ENCODE measurements at places on chromosomes 3 and 15. TPM values are rescaled to one million over a fixed set of nuclear protein-coding genes. Genes with fewer than 3 reads are reported as not detected.

DNA sequence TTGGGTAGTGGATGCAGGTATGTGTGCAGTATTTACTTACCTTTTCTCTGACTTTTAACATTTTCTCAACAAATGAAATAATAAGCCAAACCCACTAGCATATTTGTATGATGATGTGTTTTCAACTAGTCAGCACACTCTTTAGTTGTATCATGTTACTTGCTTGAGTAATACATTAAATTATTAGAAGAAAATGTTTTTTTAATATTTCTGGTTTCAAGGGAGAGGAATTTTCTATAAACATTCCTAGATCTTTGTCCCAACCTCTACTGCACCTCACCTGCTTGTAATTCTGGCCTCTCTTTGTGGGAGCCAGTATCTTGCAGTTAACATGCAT is 161.8 kb upstream of the CBLB start:
- DNase-seq = no peak

- no peak for DNase-seq
Observed at GRCh38 chr3:46709721-46710120, 7.9 kb downstream of the PRSS50 start.

GRCh38 chr3:44896440-44896839 is 22.0 kb downstream of the TGM4 start:
- DNase-seq = no peak

GRCh38 chr3:115251509-115251908 is 104.4 kb upstream of the ZBTB20 start:
- DNase-seq = no peak

The UBAP1L gene
- 2.9 TPM for total RNA-seq

The SNTN gene
- not detected for total RNA-seq

The SLC22A13 gene
- 0.21 TPM for total RNA-seq

The RTP3 gene
- total RNA-seq = not detected

DNA sequence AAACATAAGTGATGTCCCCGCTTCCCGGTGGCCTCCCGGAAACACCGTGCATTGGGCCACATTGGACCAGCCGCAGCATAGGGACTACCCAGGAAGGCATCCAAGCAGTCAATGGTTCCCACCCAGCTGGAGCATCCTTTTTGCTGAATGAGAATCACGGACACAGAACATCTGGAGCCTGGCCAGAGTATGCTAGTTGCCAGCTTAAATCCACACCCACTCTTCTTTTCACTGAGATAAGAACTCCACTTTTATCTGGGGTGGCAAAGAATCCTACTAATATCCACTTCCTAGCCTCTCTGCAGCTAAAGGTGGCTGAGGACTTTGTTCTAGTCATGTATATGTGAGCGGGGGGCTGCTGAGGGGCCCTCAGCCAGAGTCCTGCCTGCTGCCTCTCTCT is 95.2 kb upstream of the PLXNA1 start:
- DNase-seq = no peak

The PP2D1 gene
- total RNA-seq = not detected

DNA sequence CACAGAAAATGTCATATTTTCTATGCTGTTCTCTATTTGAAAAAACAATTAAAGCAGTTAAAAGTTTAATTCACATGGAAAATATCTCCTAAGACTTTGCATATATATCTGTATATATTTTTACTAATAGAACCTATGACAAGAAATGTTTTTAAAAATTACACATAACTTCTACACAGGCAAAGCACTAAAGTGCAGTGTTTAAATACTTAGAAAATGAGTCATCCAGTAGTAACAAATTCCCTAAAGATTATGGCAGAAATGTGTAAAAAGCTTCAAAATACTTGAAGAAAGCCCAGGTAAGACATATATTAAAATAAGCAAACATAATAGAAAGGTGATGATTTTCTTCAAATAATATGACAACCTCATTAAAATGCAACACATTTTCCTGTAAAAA is 236.6 kb downstream of the TBC1D5 start:
- DNase-seq = no peak

- no peak for DNase-seq
Observed at GRCh38 chr15:29266052-29266582, 3.5 kb downstream of the NSMCE3 start.

The SRGAP3 gene
- total RNA-seq = 2.5 TPM

DNA sequence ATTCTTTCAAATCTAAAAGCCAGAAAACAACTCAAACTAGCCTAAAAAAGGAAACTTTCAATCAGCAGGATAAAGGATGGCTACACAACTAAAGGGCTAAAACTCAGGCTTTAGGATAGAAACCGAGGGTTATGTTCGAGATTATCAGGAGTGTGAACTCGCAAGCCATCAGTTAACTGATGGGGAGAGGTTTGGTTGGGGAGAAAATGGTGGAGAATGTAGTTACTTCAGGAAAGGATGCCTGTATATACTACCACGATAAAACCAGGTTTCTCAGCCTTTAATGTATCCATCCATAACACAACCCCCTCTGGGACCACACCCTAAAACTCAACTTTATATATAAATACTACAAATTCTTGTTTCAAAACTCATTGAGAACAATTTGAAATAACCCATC is 22.2 kb downstream of the TRA2B start:
- no peak for DNase-seq

The DENND4A gene
- 18.1 TPM for total RNA-seq

All from left cardiac atrium (tissue), 4 donors.